ENCODE measurements at places on chromosomes 5 and 9.

- no peak for DNase-seq
These were observed 41.1 kb downstream of the ACTBL2 start for GRCh38 chr5:57441557-57441956.

GRCh38 chr5:94312298-94312697 is 306.1 kb downstream of the KIAA0825 start:
- no peak for DNase-seq

DNA sequence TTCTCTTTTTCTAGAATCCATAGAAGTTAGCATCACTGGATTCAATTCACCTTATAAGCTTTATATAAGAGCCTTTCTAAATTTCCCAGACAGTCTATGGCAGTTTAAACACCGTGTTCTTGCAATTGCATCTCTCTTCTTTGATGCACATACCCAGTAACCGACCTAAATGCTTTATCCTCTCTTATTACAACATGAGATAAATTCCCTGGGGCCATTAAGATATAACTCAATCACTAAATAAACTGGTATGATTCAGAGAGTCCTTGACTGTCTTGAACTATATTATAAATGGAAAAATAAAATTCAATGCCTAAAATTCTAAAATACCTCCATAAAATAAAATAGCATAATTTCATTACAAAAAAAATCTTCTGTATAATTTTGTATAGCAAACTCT is 98.1 kb downstream of the DIRAS2 start:
- DNase-seq: no peak

GRCh38 chr5:137122075-137122474 is 377.1 kb downstream of the SPOCK1 start:
- DNase-seq: no peak

DNA sequence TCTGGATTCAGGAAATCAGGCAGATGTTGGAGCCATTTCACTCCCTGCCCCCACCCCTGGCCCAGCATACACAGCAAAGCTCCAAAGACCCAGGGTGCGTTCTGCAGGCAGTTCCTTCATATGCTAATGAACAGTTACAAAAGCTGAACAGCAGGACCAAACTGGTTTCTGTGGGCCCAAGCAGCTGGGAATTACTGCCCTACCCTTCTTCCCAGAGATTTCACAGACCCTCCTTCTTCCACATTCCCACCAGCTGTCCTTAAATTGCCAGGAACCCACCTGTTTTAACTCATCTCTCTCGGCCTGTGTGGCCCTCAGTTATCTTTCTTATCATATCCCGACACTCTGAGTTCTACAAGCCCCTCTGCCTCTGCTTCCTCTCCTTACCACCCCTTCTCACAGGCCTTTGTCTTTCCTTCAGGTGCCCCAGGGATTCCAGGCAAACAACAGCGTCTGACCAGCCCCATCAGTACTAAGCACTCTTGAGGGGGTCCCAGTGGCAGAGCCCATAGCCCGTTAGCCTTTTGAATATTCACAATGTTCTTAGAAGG is 10.6 kb upstream of the F2RL1 start:
- DNase-seq: no peak

DNA sequence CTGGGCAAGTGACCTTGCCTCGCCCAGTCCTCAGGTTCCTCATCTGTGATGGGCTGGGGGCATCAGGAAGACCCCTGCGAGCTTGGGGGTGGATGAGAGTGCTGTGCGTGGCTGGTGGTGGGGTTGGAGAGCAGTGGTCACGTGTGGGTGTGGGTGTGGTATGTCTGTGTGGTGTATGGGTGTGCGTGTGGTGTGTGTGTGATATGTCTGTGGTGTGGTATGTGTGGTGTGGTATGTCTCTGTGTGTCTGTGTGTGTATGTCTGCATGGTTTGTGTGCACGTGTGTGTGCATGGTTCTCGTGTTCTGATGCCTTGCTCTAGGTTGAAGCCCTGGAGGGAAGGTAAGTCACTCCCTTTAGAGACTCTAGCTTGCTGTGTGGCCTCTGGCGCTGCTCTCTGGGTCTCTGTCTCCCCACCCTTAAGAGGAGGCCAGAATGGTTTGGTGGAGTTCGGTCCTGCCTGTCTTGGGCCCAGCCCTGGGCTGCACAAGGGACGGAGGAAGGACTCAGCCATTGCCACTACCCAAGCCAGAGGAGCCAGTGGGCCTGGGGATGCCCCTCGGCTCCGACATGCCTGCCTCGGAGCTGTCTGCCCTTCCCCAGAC is 87.0 kb downstream of the RXRA start:
- no peak for DNase-seq

- no peak for DNase-seq
These were observed 36.4 kb upstream of the SMC5 start for GRCh38 chr9:70222354-70222753.

- no peak for DNase-seq
These were observed 272.7 kb downstream of the TRIM32 start for GRCh38 chr9:116959809-116960208.

GRCh38 chr5:31378838-31379237 is 153.1 kb downstream of the DROSHA start:
- no peak for DNase-seq

DNA sequence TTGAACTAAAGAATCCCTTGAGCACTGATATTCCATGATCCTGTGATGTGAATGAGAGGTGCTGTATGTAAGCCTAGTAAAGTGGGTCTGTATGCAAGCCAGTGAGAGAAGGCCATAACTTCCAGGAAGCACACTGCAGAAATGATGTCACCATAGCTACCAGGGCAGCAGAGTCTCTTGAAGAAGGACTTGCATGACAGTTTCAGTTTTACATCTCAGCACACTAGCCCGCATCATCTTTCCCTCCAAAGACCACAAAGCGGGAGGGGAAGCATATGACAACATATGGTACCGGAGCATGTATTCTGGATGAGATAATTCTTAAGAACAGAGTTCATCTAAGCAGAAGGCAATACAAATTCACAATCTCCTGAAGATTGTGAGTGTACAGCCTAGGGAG is 37.6 kb upstream of the MAST4 start:
- DNase-seq: no peak

- no peak for DNase-seq
These were observed 239.7 kb downstream of the MLLT3 start for GRCh38 chr9:20382460-20383071.

- no peak for DNase-seq
These were observed 428.6 kb upstream of the ADAMTSL1 start for GRCh38 chr9:18045326-18045725.

- DNase-seq: no peak
These were observed 41.2 kb downstream of the SLC6A3 start for GRCh38 chr5:1404062-1404461.

- DNase-seq: no peak
These were observed 882.6 kb downstream of the PTPRD start for GRCh38 chr9:9730174-9730573.

DNA sequence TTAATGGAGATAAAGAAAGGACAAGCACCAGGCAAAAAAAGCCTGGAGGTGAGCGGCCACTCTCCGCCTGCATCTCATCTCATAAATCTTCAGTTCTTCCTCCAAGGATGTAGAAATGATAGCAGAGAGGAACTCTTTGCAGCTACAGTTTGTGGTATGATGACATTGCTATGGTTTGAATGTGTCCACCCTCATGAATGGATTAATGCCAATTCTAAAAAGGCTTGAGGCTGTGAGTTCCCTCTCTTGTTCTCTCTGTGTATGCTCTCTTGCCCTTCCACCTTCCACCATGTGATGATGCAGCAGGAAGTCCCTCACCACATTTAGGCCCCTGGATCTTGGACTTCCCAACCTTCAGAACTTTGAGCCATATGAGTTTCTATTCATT is 126.4 kb downstream of the SPOCK1 start:
- no peak for DNase-seq

- DNase-seq: no peak
These were observed 198.7 kb downstream of the NR2F1-AS1 start for GRCh38 chr5:93382188-93382825.

DNA sequence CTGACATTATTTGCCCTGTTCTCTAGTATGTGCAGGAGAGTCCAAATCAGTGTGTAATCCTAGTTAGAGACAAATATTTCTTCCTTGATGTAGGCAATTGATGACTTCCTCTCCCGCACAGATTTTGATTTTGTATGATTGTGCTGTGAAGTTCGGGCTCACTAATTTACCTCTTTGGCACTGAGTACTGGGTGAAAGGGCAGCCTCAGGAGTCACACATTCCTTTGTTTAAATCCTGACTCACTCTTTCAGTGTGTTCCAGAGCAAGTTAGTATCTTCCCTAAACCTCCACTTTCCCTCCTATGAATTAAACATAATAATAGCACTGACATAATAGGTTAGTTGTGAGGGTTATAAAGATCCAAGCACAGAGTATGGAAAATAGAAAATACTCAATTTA is 269.7 kb downstream of the ISL1 start:
- no peak for DNase-seq
